HuH-7 (cell line): ENCODE measurements at places on chromosomes 11 and 22.
A peak's percentile ranks its signal among the peaks of the same experiment; 100 is the strongest.

DNA sequence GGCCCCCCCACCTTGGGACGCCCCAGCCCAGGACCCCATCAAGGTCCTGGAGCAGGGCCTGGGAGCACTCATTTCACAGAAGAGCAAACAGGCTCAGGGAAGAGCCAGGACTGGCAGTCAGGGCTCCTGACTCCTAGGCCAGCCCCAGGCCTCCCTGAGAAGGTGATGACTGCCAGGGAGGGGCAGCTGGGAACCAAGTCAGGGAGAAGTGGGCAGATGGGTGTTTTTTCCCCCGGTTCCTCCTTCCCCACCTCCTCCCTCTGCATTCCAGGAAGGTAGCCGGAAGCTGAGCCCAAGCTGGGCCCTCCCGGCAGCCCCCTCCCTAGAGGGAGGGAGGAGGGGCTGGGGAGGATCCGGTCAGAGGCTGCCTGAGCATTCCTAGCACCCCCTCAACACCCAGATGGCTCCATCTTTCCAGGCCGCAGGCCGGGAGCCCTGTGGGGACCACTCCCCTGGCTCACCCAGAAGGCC lies 19.6 kb downstream of the MYRF start:
- no peak for DNase-seq

DNA sequence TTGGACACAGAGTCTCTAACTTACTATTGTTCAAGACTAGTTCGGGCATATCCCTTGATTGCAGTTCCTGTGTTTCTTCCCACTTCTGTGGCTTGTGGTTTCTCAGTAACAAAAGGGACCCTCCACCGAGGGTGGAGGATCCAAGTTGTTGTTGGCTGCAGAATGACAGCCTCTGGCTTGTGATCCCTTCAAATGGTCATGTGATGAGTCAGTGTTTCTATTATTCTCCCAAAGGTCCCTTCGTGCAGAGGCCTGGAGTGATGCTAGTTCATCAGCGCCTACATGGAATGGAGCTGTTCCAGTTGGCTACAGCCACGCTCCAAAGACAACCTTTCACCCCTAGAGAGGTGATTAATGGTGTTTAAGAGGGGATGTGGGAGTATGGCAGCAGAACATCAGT lies 2.6 kb upstream of the VWCE start:
- no peak for DNase-seq

- peak; percentile 73 for DNase-seq
These were observed 824 bp upstream of the CBX6 start for GRCh38 chr22:38872831-38873248.

DNA sequence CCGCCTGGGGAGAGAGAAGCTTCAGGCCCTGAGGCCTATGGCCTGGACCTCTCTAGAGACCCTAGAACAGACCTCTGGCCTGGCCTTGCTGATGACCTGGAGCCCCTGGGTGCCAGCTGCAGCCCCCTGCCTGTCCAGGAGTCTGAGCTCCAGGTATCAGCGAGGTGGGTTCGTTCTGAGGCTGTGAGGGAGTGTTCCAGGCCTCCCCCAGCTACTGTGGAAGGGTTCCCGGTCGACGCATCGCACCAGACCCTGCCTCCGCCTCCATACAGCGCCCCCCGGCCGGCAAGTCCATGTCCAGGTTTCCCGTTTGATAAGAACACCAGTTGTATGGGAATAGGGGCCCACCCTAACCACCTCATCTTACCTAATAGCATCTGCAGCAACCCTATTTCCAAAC lies 111.1 kb downstream of the KCNQ1 start:
- DNase-seq = no peak

GRCh38 chr11:106420048-106420665 lies 342.7 kb downstream of the AASDHPPT start:
- DNase-seq = no peak
